ENCODE measurements at places on chromosomes 1 and 21. TPM values are rescaled to one million over a fixed set of nuclear protein-coding genes. Genes with fewer than 3 reads are reported as not detected.

Gene NR1I3
- not detected for total RNA-seq

Gene RNF2
- 27.5 TPM for total RNA-seq

Gene SLC66A1
- 6.2 TPM for total RNA-seq

Gene ARHGEF10L
- 24.7 TPM for total RNA-seq

Gene S100A10
- total RNA-seq: 133 TPM

Gene NUP210L
- total RNA-seq: 0.10 TPM

Gene KCNK2
- total RNA-seq: 6.6 TPM

Gene RNF115
- total RNA-seq: 14.4 TPM

Gene CELF3
- total RNA-seq: 0.49 TPM

Gene KRTAP6-2
- not detected for total RNA-seq

Gene WDR64
- total RNA-seq: not detected

Gene HSF2BP
- total RNA-seq: 0.89 TPM

All from skin of body (tissue), 3 donors.